ENCODE measurements at places on chromosomes 5 and 9. TPM values are rescaled to one million over a fixed set of nuclear protein-coding genes. Genes with fewer than 3 reads are reported as not detected.

The MVB12B gene
- total RNA-seq, result 28.6 TPM

The PRUNE2 gene
- not detected for total RNA-seq

The RBM18 gene
- 15.9 TPM for total RNA-seq

The ST8SIA4 gene
- total RNA-seq, result 24.3 TPM

The ABLIM3 gene
- not detected for total RNA-seq

The FKBP15 gene
- total RNA-seq, result 31.3 TPM

The FAM221B gene
- not detected for total RNA-seq

The ENTPD2 gene
- total RNA-seq, result not detected

The SHISAL2B gene
- total RNA-seq, result not detected

The TAF11L4 gene
- not detected for total RNA-seq

The NTNG2 gene
- total RNA-seq, result 8.5 TPM

The TUT7 gene
- total RNA-seq, result 50.5 TPM

The FBXL17 gene
- 13.6 TPM for total RNA-seq

The LRRC19 gene
- not detected for total RNA-seq

The CATSPER3 gene
- total RNA-seq, result 0.78 TPM

The SLC6A18 gene
- not detected for total RNA-seq

The GDA gene
- total RNA-seq, result not detected

The BRINP1 gene
- not detected for total RNA-seq

The PCDHGB6 gene
- total RNA-seq, result 0.21 TPM

The DMRT2 gene
- not detected for total RNA-seq

The ACTBL2 gene
- total RNA-seq, result not detected

The CXCL14 gene
- not detected for total RNA-seq

The CHMP5 gene
- 30.4 TPM for total RNA-seq

The SV2C gene
- total RNA-seq, result not detected

The TRPM3 gene
- total RNA-seq, result not detected

The PHF24 gene
- total RNA-seq, result not detected

The PCDHGA12 gene
- not detected for total RNA-seq

The C5orf47 gene
- not detected for total RNA-seq

The CNOT6 gene
- 50.7 TPM for total RNA-seq

The SLC12A2 gene
- 16.4 TPM for total RNA-seq

The DOLK gene
- total RNA-seq, result 10.3 TPM

The FRRS1L gene
- not detected for total RNA-seq

The INSL4 gene
- not detected for total RNA-seq

The SH3RF2 gene
- total RNA-seq, result not detected

The GHR gene
- not detected for total RNA-seq

The NUTM2G gene
- not detected for total RNA-seq

The BARX1 gene
- total RNA-seq, result not detected

The SQSTM1 gene
- total RNA-seq, result 357 TPM

The KLHL3 gene
- total RNA-seq, result 37.2 TPM

The ANKDD1B gene
- total RNA-seq, result 0.49 TPM

The ATOSB gene
- total RNA-seq, result 5.4 TPM

The LHX3 gene
- total RNA-seq, result not detected

The PFN3 gene
- total RNA-seq, result not detected

The PTBP3 gene
- 123 TPM for total RNA-seq

The FOXI1 gene
- total RNA-seq, result not detected

The LCN9 gene
- not detected for total RNA-seq

The GARIN3 gene
- not detected for total RNA-seq

The IL4 gene
- total RNA-seq, result not detected

The F12 gene
- not detected for total RNA-seq

The GMCL2 gene
- 0.14 TPM for total RNA-seq

The TRMT10B gene
- total RNA-seq, result 30.2 TPM

The MLLT3 gene
- 73.0 TPM for total RNA-seq

The STRBP gene
- 35.0 TPM for total RNA-seq

The RNF183 gene
- total RNA-seq, result 0.23 TPM

The CA9 gene
- not detected for total RNA-seq

The TPPP gene
- 0.25 TPM for total RNA-seq

The EIF4E1B gene
- total RNA-seq, result not detected

The MEIKIN gene
- 2.7 TPM for total RNA-seq
